ENCODE measurements at places on chromosomes 7 and 10.

DNA sequence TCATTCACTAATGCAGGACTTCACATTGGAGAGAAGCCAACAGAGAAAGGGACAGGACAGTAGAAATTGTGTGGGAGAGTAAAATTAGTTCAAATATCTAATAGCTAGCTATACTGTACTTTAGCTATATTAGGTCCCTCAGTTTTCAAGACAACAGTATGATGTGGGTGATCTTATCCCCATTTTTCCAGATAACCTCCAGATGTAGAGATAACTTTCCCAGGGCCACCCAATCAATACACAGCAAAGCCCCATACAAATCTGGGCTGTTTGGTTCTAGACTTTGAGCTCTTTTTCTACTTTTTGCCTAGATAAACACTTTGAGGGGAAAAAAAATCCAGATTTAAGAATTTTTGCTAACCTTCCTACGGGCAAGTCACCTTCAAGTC lies 482 bp upstream of the CLDN12 start:
- no peak for DNase-seq

- no peak for DNase-seq
Observed at GRCh38 chr7:92699560-92699959, 109.4 kb upstream of the FAM133B start.

- DNase-seq: no peak
Observed at GRCh38 chr7:8134089-8134733, 127.8 kb downstream of the ICA1 start.

DNA sequence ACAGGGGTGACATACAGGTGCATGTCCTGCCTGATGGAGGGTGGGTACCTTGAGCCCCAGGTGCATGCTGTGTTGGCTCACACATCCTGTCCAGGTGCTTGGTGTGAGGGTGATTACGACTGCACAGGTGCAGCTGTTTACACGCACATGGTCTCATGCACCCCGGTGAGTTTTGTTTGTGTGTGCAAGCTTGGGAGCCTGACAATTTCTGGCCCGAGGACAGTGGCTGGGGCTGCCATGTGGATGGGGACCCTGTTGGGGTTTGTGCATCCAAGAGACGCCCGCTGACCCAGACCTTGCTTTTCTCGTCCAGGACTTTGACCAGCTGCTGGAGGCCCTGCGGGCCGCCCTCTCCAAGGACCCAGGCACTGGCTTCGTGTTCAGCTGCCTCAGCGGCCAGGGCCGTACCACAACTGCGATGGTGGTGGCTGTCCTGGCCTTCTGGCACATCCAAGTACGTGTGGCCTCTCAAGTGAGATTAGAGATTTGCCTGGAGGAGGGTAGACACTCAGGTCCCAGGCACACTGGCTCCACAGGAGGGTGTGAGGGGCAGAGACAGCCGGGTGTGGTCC lies 61.7 kb downstream of the PRF1 start:
- no peak for DNase-seq

GRCh38 chr7:4050126-4050660 lies 631.9 kb upstream of the FOXK1 start:
- no peak for DNase-seq

DNA sequence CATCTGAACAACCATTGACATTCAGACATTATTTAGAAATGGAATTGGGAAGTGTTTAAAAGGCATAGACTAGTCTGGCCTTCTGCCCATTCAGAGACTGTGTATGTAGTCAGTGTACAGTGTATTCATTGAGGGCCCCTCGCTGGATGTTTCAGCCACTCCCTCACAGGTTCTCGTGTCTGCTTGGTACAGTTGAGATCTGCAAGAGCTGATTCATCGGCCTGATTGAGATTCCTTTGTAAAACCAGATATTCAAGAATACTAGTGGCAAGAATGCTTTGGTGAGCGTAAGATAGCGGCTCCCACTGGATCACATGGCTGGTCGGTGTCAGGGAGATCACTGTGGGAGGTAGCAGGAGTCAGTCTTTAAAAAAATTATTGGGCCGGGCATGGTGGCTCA lies 119.5 kb downstream of the TCF7L2 start:
- no peak for DNase-seq

GRCh38 chr7:24777806-24778205 lies 20.5 kb upstream of the GSDME start:
- no peak for DNase-seq

All from skeletal muscle cell (primary cell).